ENCODE measurements at places on chromosomes 16 and 17.

GRCh38 chr16:280991-281659 is 734 bp downstream of the ARHGDIG start:
- no peak for DNase-seq

GRCh38 chr17:10681866-10682446 is 15.4 kb downstream of the SCO1 start:
- DNase-seq, result no peak

- no peak for DNase-seq
Measured at GRCh38 chr17:49521088-49521450, 26.0 kb downstream of the NGFR start.

DNA sequence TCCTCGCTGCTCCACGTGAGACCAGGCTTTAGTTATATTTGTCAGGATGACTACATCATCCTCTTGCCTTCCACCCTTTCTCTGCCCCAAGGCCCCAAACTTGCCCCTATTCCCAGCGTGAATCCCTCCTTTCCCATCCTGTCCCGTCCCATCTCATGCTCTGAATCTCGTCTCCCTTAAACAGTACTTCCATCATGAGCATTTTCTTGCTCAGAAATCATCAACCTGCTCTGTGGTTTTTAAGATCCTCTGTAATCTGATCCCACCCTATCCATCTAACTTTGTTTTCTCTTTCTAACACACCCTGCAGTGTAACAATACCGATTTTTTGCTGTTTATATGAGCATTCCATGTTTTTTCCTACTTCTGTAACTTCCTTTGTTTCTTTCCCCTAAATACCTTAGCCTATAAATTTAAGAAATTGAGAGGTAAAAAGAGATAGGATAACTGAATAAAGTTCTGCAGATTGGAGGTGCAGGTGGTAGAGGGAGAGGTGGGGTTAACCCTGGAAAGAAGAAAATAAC is 39.7 kb downstream of the MRTFB start:
- DNase-seq, result no peak

- no peak for DNase-seq
Measured at GRCh38 chr17:39156491-39156890, 5.1 kb upstream of the PLXDC1 start.

DNA sequence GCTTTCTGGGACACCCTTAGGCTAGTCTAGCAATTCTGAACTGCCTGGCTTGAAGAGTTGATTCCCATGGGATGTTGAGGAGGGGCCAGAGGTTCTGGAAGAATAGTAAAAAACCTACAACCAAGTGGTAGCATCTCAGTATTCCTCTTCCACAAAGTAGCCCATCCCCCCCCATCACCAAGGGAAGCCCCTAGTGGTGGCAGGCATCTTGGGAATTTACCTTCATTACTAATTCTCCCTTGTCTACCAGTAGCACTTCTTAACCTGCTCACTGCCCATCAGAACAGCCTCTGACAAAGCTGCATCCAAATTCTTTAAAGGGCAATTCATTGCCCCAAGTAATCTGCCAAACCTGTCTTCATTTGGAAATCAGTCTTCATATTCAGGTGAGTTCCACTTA is 12.8 kb upstream of the RAB11FIP4 start:
- DNase-seq, result no peak

- DNase-seq, result no peak
Measured at GRCh38 chr17:21548236-21548635, 144.1 kb upstream of the KCNJ18 start.

DNA sequence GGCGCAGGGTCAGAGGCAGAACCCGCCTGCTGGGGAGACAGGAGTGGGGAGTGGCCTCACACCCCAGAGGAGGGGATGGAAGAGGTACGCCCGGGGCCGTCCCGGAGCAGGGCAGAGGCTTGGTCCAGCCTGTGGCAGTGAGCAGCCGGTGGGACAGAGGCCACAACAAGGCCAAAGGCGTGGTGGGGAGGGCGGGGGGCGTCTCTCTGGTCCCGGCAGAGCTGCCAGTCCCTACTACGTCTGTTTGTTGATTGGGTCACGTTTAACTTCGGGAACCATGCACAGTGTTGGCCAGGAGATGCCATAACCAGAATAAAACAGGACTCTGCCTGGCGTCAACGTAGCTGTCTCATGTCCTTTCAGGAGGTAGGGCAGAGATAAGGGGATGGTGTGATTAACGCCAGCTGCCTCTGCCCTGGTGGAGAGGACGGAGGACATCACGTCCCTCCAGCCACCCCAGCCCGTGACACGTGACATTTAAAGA is 192.8 kb downstream of the BANP start:
- DNase-seq, result no peak

DNA sequence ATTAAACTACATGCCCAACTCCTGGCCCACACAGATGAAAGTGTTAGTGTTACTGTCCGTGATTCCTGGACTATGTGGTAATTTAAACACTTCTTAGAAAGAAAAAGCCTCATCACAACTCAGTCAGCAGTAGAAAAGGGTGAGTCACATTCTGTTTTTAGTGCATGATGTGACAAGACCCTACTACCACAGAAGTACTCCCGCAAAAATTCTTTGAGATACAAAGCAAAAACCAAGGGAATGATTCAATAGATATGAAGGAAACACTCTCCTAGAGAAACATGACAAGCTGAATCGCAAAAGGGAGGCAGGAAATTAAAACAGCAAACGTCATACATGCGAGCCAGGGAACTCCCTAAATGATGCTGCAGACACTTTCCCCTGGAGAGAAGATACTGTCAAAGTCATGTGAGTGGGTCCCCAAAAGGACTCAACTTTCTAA is 14.4 kb downstream of the SNN start:
- no peak for DNase-seq

DNA sequence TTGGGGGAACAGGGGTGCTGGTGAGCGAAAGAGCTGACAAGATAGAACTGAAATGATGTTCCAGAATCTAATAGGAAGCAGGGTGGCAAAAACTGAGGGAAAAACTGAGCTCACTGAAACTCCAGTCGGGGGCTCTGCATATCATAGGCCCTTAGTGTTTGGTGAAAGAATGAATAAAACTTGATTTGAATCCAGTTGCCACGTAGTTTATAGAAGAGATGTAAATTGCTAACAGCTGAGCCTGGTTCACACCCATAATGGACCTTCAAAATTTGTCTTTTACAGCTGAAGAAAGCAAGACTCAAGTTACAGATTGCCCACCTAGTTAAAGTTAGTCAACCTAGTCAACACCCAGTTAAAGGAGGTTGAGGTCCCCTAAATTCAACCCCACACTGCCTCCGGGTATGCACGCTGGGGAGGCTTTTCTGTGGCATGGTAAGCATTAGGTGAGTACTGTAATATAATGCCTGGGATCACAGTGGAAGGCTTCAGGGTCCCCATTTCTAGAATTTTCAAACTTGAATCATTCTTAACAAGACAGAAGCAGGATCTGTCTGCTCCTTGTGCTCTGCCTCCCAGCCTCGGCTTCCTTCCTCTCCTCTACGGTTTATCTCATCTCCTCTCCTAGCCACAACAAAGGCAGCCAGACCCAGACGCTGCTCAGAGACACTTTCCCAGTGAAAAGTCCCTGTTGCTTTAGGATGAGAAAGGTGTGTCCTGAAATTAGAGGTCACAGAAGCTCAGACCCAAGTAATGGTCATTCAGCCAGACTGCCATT is 26.9 kb upstream of the SUPT4H1 start:
- DNase-seq, result no peak

DNA sequence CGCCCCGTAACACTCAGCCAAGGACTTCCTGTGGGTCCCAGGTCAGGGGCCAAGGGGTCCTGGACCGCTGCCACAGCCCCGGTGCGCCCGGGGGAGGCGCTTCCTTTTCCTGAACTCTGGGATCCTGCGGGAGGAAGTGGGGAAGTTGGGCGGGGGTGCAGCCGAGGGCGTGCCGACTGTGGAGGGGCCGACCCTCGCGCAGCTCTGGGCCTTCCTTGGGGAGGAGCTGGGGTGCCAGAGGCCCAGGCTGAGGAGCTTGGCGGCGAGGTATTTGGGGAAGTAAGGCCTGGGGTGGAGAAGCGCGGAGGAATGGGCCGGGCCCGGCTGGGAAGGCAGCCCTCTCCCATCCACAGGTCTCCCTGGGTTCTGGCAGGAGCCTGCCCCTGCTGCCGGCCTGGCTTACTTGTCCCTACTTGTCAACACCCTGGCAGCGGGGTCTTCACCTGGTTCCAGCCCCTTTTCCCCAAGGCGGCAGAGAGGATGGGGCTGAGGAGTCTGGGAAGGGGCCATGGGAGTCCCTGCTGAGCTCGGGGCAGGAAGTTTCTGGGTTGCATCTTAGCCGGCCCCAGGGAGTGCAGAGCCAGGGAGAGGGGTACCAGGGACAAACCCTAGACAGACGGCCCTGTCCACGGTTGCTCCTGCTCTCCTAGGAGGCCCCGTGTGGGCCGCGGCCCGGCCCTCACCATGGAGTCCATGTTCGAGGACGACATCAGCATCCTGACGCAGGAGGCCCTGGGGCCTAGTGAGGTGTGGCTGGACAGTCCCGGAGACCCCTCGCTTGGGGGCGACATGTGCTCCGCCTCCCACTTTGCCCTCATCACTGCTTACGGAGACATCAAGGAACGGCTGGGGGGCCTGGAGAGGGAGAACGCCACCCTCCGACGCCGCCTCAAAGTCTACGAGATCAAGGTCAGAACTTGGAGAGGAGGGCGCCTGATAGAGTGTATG is 1.7 kb downstream of the TBKBP1 start:
- DNase-seq, result no peak
